ENCODE measurements at places on chromosomes 2 and 18.

DNA sequence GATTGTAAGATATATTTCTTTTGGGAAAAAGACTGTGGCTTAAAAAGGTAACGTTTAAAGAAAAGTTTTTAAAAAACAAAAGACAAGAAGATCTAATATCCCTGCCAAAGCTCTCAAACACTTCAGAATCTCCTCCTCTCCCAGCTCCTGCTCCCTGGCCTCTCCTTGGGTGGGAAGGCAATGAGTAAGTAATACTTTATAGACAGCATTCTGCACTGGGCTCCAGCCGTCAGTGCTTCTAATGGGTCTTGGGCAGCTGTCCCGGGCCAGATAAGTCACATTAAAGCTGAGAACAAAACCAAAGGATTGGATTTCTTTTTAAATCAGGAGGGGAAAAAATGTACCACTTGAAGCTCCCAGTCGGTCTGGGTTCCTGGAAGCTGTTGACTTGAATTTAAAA, 133.7 kb downstream of the ALPK2 start:
- DNase-seq = no peak

GRCh38 chr2:43524177-43524965, 71.5 kb downstream of the THADA start:
- DNase-seq = no peak

DNA sequence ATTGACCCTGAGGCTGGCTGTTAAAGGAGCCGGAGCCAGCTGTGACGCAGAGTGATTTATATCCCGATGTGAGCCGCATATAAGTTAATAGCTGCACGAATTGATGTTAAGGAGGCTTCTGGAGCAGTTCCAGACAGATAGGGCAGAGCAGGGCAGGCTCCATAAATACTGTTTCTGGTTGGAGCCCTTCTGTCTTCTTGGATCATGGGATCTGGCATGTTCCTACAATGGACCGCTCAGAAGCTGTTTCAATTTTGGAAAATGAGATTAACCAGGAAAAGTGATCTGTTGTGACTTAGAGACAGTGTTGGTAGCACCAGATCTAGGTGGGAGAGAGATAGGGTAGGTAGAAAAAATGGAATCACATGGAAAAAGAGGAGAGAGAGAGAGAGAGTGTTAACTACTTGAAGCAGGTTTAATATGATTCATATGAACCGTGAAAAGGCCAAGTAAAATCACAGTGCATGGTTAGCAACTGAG, 4.8 kb upstream of the IGFBP5 start:
- peak; percentile 71 for DNase-seq

- DNase-seq = no peak
These were observed 190.0 kb upstream of the SESTD1 start for GRCh38 chr2:179454443-179455171.
